ENCODE measurements at places on chromosomes 6 and 20. TPM values are rescaled to one million over a fixed set of nuclear protein-coding genes. Genes with fewer than 3 reads are reported as not detected.

DNA sequence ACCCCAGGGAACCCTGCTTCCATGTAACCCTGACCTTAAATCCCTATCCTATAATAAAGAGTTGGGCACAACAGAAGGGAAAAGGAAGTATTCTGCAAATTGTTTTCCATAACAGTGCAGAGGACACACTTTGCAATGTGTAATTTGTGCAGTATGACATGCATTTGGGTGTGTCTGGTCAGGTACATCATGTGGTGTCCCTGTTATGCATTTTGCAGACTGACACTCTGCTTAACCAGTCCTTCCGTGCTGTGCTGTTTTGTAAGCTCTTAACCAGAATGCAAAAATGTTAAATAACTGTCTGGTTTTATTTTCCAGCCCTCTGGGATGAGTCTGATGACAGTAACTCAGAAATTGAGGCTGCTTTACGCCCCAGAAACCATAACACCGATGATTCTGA is 57.0 kb upstream of the XRN2 start:
- ATAC-seq: no peak

GRCh38 chr6:30344191-30344867 is 627 bp upstream of the RPP21 start:
- ATAC-seq: no peak

- no peak for ATAC-seq
Measured at GRCh38 chr20:63092660-63093215, 86.0 kb upstream of the BHLHE23 start.

DNA sequence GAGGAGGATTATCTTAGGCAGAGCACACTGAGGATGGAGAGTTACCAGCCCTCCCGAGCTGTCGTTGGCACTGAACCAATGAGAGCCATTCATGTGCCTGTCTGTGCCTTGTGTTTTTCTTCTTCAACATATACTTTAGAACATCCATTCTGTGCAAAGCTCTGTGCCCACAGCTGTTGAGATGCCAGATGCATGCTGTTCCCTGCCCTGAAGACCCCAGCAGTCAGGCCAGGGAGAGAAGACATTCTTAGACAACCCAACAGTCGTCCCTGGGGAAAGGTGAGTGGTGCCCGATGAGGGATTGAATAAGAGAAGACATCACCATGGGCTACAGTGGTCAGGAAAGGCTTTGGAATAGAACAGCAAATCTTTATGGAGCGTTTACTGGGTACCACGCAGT is 114.1 kb downstream of the NRN1 start:
- no peak for ATAC-seq

GRCh38 chr6:43740961-43741764 is 28.8 kb upstream of the VEGFA start:
- ATAC-seq: no peak

- no peak for ATAC-seq
Measured at GRCh38 chr6:104639668-104640067, 220.1 kb downstream of the HACE1 start.

GRCh38 chr6:167290786-167291622 is at the start of gene UNC93A:
Gene UNC93A, plus strand, starts transcription at chr6:167291315. Its CDS starts 175 bp downstream, at chr6:167291490.
- no peak for ATAC-seq

DNA sequence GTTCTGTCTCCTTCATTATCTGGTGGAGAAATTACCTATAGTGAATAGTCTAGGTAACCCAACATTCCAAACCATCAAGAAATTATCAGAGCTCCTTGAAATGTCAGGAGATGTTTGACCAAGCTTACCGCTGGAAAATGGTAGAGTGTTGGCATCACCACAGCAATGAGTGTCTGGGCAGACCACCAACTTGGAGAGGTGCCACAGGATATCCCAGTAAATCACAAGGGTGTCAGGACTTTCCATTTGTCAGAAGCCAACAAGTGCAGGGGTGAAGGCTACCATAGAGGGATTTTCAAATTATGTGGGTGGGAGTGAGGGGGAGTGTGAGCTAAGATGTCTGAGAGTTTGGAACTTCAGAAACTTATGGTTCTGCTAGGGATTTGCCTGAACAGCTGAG is 73.2 kb downstream of the VGLL2 start:
- ATAC-seq: no peak

DNA sequence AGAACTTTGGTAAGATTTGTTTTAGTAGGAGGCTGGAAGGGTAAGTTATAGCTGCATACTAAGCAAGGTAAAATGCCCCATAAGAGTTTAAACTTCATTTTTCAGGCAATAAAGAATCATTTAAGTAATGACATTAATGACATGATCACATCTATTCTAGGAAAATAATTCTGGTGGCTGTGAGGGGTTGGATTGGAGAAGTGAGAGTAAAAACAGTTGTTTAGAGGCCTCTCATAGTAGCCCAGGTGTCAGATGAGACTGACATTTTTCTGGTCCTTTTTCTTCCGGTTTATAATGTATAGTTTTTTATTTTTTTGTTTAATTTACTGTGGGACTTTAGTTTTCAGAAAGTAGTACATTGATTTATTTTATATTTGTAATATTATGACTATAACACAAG is 40.8 kb downstream of the ITCH start:
- ATAC-seq: no peak

GRCh38 chr6:63734923-63735322 is 99.3 kb downstream of the PHF3 start:
- no peak for ATAC-seq

DNA sequence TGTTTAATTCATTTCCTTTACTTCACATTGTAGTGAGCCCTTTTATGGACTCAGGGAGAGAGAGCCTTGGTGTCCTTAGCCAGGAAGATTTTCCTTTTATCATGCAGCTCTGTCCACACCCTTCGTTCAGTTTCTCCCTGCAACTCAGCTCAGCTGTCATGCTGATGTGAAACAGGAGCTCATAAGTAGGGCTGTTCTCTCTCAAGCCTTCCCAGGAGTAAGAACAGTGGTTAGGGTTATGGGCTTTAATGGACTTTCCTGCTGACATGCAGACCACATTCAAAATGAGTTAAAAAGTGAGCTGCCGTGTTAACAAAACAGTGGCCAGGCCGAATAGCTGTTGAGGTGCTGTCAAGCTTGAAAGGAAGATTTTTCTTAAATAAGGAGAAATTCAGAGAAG is 104.1 kb downstream of the BCKDHB start:
- ATAC-seq: peak; percentile 65

DNA sequence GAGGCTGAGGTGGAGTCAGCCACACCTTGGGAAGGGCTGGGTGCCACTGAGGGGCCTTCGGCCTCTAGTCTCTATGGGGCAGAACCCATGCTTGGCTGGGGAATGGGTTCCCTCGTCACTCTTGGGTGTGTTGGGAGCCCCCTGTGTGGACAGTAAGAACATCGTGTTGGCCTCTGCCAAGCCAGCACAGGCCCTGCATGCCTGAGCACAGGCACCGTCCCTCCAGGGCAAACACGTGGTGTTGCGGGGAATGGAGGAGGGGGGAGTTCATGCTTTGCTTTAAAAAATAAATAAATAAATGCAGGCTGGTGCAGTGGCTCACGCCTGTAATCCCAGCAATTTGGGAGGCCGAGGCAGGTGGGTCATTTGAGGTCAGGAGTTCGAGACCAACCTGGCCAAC is 63.0 kb downstream of the EZR start:
- ATAC-seq: no peak

- ATAC-seq: no peak
Measured at GRCh38 chr6:55941702-55942101, 66.3 kb upstream of the BMP5 start.

DNA sequence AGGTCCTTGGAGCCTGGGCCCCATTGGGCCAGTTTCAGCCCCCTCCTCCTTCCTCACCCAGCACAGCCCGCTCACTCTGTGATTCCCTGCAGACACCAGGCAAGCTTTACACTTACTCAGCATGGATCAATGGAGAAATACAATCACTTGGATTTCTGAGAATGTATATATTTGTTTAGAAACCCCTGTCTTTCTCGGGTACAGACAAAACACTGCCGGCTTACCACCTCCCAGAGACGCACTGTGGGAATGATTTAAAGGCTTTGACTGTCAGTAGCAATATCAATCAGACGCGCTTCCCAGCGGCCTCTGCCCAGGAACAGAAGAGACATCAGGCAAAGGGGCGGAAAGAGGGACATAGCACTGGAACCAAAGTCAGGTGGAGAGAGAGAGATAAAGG is 186.5 kb downstream of the MAFB start:
- no peak for ATAC-seq

DNA sequence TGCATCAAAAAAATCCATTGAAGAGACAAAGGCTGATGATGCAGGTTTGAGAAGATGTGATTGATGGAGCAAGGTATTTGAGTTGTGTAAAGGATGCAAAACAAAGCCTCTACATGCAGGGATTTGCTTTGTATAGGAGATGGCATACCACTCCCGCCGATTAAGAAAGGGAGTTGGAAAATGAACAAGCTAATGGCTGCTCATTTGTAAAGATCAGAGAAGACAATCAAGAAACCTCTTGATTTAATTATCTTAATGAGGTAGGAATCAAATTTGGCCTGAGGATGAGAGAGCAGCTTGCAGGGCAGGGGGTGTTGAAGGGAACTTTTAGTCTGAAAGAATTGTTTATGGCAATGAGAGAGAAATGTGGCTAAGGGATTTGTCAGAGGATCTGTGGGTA is 448.2 kb upstream of the ADGRB3 start:
- ATAC-seq: no peak

DNA sequence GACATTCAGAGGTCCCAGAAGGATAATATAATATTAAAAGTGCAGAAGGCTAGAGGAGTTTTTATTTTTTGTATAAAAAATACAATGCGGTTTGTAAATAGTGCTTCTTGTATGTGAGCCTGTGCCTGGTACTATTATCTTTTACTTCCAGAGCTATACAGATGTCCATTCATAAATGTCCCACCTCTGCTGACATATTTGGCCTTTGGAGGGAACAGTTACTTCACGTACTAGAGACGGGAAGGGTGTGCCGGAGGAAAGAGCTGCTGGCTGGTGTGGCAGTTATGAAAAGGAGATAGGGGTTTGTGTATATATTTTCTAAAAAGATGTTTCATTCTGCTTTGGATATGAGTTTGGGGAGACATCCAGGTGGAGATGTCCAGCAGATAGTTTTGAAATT is 8.8 kb downstream of the CD109 start:
- peak; percentile 62 for ATAC-seq

DNA sequence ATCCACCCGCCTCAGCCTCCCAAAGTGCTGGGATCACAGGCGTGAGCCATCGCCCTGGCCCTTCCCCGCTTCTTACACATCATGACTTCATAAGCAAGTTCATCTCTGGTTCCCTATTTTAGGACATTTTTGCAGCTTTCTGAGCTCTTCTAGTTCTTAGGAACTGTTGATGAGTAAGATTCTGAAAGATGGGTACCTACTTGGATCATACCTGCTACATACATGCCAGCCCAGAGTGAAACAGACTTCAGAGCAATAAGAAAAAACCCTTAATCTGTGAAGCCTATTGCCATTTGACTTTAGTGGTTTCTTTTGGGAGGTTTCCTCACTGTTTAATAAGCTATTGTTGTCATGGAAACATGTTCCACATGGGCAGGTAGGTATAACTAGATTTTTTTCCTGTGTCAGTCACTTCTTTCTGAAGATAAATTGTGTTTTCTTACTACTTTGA is 27.9 kb upstream of the TMEM217 start:
- no peak for ATAC-seq

DNA sequence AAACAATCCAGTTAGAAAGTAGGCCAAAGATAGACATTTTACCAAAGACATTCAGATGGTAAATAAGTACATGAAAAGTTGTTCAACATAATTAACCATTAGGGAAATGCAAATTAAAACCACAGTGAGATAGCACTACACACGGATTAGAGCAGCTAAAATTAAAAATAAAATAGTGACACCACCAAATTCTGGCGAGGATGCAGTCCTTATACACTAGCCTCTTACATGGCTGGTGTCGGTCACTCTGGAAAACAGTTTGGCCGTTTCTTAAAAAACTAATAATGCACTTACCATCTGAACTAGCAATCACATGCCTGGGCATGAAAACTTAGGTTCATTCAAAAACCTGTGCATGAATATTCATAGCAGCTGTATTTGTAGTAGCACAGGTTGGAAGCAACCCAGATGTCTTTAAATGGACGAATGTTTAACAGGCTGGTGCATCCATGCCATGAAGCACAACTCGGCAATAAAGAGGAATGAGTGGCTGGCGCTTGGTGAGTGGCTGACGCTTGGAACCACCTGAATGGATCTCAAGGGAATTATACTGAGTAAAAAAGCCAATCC is 77.0 kb downstream of the FAM120B start:
- no peak for ATAC-seq

GRCh38 chr6:11912420-11912819 is 99.7 kb upstream of the HIVEP1 start:
- ATAC-seq: no peak

- ATAC-seq: no peak
Measured at GRCh38 chr6:117268924-117269323, 3.6 kb downstream of the VGLL2 start.

Gene GGTLC1
- not detected for total RNA-seq

Gene ADGRF5
- 15.7 TPM for total RNA-seq

Gene SYNGAP1
- total RNA-seq: 11.7 TPM

Gene DNPH1
- 95.0 TPM for total RNA-seq

Gene AVP
- not detected for total RNA-seq

Gene SPTLC3
- total RNA-seq: 2.0 TPM

Gene OPN5
- 0.08 TPM for total RNA-seq

Gene CRYBG1
- 10.8 TPM for total RNA-seq

Gene SLC26A8
- total RNA-seq: not detected

Gene CD40
- 13.7 TPM for total RNA-seq
